ENCODE measurements at places on chromosomes 2 and 18. TPM values are rescaled to one million over a fixed set of nuclear protein-coding genes. Genes with fewer than 3 reads are reported as not detected.

AMER3 gene
- total RNA-seq: not detected

INHA gene
- total RNA-seq: 0.19 TPM

TMX3 gene
- total RNA-seq: 115 TPM

DYNAP gene
- not detected for total RNA-seq

DHX57 gene
- 23.4 TPM for total RNA-seq

UBXN2A gene
- 8.1 TPM for total RNA-seq

CMPK2 gene
- 1.5 TPM for total RNA-seq

G6PC2 gene
- total RNA-seq: not detected

HAAO gene
- total RNA-seq: 0.09 TPM

FEV gene
- total RNA-seq: not detected

IGFBP5 gene
- 52.9 TPM for total RNA-seq

UNC80 gene
- total RNA-seq: not detected

HNRNPA3 gene
- 49.9 TPM for total RNA-seq

SERPINB12 gene
- not detected for total RNA-seq

SMIM21 gene
- total RNA-seq: not detected

FOXD4L1 gene
- not detected for total RNA-seq

GPBAR1 gene
- under 0.01 TPM for total RNA-seq

DYSF gene
- 87.3 TPM for total RNA-seq

IL1RL1 gene
- total RNA-seq: 89.9 TPM

CD8B2 gene
- not detected for total RNA-seq
